ENCODE measurements at places on chromosomes 2 and 18. TPM values are rescaled to one million over a fixed set of nuclear protein-coding genes. Genes with fewer than 3 reads are reported as not detected.

- peak; percentile 66 for DNase-seq
Observed at GRCh38 chr2:223950448-223951347, 5.6 kb upstream of the WDFY1 start.

- no peak for DNase-seq
Observed at GRCh38 chr2:99403084-99403483, 65.9 kb downstream of the EIF5B start.

The PLB1 gene
- 1.6 TPM for total RNA-seq

DNA sequence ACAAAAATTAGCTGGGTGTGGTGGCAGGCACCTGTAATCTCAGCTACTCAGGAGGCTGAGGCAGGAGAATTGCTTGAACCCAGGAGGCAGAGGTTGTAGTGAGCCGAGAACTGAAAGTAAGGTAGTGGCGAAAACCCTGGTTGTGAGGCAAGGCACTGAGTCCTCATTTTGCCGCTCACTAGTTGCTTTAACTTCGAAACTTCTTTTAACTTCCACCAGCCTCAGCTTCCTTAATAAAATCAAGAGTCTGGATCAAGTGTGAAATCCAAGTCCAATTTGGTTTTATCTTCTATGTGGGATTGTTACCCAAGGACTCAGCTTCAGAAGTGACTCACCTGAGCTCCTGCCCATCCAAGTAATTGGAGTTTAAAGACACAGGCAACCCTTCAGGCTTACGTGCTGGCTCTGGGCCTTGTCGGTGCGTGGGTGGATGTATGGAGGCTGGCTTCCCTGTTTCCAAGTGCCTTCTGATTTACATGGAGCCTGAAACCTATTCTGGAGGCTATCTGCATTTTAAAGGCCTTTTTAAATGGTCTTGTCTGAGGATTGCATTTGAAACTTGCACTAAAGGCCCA, 374.2 kb upstream of the ID2 start:
- peak; percentile 70 for DNase-seq

DNA sequence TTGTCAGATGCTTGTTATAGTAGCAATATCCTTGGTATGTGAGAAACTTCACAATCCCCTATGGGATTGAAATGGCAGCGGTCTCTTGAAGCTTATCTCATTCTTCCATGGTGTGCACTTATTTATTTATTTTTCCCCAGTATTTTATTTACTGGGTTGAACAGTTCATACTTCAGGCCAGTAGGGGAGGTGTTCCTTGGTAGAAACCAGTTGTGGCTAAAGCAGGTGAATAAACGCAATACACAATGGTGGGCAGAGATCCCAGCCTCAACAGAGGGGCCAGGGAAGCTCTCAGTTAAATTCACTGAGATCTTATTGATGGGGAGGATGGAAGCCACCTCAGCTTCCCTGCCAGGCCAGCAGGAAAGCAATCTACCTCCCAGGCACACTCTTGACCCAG, 93.7 kb upstream of the SRD5A2 start:
- no peak for DNase-seq

The IGFBP2 gene
- 41.1 TPM for total RNA-seq

The TXNDC2 gene
- total RNA-seq, result under 0.01 TPM

DNA sequence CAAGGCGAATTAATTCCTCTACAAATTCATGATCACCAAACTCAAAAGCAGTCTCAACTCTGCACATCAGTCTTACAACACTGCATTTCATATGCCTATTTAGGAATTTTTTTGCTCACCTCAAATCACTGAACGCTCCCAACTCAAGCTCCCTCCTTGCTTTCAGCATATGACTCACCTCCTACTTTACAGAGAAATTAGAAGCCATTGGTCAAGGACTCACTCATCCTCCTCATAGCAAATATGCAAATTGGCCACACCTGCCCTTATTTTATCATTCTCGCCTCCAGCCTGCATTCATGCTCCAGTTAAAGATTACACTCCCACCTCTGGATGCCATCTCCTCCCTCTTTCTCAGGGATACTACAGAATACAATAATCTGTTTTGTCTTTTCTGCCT, 148.8 kb downstream of the MBD2 start:
- DNase-seq, result peak; percentile 55

DNA sequence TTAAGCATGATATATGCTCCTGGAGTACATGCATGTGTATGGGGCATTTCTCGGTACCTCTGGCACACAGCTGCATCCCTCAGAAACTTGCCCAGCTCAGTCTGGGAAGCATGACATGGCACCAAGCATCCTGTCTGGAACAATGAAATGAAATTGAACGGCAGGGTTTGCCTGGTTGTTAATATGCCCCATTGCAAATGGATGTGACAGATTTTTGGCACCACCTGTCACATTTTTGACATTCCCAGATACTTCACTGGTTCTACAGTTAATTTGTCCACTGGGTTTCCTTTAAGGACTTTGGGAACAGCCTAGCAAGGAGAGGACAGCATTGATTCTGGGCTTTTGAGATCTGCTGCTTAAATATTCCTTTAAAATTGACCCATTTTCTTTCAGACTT, 305.8 kb downstream of the TSN start:
- no peak for DNase-seq
